ENCODE measurements at places on chromosomes 2 and 18. TPM values are rescaled to one million over a fixed set of nuclear protein-coding genes. Genes with fewer than 3 reads are reported as not detected.

Gene C1GALT1C1L
- polyA plus RNA-seq, result 2.6 TPM

DNA sequence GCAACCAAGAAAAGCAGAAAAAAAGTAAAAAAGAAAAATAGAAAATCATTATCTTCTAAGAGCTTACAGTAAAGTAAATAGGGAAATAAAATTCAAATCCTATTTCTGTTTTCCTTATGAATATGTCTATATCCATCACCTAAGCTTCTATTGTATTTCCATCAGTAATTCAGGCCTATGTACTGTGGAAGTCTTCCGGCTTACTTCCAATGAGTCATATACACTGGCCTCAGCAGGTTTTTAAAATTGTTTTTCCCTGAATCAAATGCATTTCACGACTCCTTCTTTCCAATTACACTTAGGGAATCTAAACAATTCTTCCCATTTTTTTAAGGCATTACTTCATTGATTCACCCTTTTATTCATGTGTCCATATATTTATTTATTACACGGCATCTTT is 164.7 kb downstream of the CCDC102B start:
- H3K4me1 ChIP-seq, result no peaks in the 10 kb centered on the region
- H3K27me3 ChIP-seq, result no peaks in the 10 kb centered on the region
- no peaks in the 10 kb centered on the region for H3K36me3 ChIP-seq

DNA sequence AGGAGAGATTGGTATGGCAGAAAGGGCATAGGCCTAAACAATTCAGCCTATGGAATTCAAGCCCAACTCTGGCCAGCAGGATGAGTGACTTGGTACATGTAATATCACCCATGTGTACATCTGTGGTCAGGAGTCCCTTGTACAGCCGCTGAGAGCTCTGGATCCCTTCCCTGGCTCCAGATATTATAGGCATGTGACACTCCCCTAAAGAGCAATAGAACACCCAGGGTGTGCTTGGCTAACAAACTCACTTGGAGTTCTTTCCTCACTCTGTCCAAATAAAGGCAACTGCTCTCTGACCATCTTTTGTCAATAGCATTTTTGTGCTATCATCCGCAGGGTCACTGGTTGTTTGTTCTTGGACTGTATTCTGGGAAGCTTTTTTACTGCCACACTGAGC is 197.4 kb upstream of the NCKAP5 start:
- no peaks in the 10 kb centered on the region for H3K4me1 ChIP-seq
- no peaks in the 10 kb centered on the region for H3K27me3 ChIP-seq
- no peak for DNase-seq
- no peak overlapping the region for H3K27ac ChIP-seq
- no peak overlapping the region for H3K4me3 ChIP-seq

- H3K27ac ChIP-seq, result no peak overlapping the region
- H3K36me3 ChIP-seq, result no peaks in the 10 kb centered on the region
- no peaks in the 10 kb centered on the region for H3K4me1 ChIP-seq
- no peak overlapping the region for H3K4me3 ChIP-seq
- H3K27me3 ChIP-seq, result no peaks in the 10 kb centered on the region
These were observed 87.1 kb upstream of the RAB6C start for GRCh38 chr2:129892360-129892759.
